ENCODE measurements at places on chromosomes 5 and 9.

GRCh38 chr9:131992906-131993657 is 86.6 kb downstream of the MED27 start:
- DNase-seq = no peak

DNA sequence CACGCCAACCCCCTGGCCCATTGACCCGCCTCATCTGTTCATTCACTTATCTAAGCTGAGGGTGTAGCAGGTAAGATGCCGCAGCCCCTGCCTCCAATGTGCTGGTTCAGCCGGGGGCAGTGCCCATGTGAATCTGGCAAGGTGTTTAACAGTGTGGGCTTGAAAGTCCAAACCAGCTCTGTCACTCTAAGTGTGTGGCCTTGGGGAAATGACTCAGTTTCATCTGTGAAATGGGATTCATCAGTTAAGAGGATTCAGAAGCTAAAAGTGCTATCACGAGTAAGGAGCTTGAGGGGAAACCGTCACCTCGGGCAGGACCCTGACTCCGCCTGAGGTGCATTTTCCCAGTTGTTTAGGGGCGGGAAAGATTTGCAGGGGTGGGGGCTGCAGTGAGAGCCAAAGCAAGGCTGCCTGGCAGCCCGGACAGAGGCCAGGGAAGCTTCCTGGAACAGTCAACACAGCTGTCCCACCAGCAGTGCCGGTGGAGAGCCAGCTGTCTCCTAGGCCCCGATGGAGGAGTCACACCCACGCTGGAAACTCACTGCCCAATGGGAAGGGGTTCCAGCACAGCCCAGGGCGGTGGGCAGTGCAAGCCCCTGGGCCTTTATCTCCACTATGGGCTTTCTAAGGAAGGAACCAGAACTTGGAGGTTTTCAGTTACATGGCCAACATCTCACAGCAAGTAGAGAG is 9.7 kb upstream of the URM1 start:
- no peak for DNase-seq

DNA sequence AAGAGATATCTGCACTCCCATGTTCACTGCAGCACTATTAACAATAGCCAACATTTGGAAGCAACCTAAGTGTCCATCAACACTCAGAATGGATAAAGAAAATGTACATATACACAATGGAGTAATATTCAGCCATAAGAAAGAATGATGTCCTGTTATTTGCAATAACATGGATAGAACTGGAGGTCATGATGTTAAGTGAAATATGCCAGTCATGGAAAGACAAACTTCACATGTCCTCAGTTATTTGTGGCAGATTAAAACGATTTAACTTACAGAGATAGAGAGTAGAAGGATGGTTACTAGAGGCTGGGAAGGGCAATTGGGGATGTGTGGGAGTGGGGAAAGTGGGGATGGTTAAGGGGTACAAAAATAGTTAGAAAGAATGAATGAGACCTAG is 110.3 kb upstream of the PCSK5 start:
- DNase-seq = no peak

GRCh38 chr5:84085387-84086041 is 299.2 kb downstream of the EDIL3 start:
- no peak for DNase-seq

DNA sequence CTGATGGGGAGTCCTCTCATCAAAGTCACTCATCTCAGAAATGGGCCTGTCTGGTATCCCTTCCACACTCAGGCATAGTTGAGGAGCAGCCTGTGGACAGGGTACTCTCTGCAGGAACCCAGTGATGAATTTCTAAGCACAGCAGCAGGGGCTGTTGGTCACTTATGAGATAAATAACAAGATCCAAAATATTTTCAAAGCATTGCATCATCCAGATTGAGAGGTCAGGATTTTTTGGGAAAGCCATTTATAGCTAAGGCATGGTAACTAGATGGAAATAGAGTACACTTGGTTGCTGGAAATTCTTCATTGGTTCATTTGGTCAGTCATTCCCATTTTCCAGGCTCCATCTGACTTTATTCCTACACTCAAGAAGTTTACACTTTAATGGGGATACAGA is 246.8 kb upstream of the RAI14 start:
- DNase-seq = no peak

GRCh38 chr5:100299261-100299660 is 235.9 kb upstream of the FAM174A start:
- no peak for DNase-seq

GRCh38 chr5:68187268-68188055 is 28.1 kb upstream of the PIK3R1 start:
- DNase-seq = no peak

- peak; percentile 35 for DNase-seq
Measured at GRCh38 chr9:10875752-10876151, 262.9 kb upstream of the PTPRD start.

DNA sequence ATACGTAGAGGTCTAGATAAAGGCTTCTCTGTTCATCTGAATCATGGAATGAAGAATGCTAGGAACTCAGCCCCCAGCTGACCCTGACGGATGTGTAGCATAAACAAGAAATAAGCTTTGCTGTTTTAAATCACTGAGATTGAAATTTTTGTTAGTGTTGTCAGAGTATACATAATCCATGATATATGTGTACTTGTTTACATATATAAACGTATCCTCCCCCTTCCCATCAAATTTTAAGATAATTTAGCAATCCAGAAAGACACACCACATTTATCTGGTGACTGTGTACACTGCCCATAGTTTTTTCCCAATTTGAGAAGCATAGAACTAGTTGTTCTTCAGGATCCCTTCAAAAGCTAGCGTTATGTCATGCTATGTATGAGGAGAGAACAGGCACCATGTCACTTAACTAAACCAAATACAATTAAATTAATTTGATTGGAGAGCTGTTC is 80.8 kb upstream of the OSMR start:
- DNase-seq = no peak

All from ACHN (cell line).